CD4-positive, alpha-beta T cell treated with Interleukin-4 for 1 hour (primary cell): ENCODE measurements at places on chromosomes 6 and 20.

DNA sequence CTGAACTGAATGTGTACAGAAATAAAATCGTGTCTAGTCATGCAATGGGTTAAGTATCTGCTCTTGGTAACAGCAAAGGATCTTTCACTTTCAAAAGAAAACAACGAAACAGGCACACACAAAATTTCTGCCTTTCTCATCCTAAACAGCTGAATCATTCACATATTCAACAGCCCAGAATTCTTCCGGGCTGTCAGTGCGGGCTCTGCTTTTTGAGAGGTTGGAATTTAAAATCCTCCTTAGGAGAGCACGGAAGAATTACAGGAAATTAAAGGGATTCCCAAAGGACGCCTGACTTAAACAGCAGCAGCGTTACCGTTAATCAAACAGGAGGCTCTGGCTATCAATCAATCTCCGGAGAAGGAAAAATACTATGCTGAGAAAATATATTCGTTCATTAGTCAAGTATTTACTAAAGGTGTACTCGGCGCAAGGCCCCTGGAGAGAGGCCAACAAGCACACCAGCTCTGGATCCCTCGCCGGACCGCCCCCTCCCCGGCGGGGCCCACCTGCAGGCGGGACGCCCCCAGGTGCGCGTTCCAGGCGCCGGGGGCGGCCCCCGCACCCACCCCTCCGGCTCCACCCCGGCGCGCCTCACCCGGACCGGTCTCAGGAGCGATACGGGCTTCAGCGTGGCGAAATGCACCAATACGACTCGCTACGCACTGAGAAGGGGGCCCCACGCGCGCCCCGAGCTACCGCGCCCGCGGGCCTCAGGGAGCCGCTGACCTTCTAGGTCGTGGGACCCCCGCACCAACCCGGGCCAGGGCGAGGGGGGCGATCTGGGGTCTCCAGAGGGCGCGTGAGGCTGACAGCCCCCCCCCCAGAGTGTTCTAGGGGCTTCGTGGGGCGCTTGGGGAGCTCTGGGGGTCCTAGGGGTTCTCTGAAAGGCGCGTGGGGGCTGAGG, 1.0 kb downstream of the NAPB start:
- DNase-seq: peak; percentile 16

GRCh38 chr6:139600343-139600742, 225.9 kb upstream of the CITED2 start:
- no peak for DNase-seq

GRCh38 chr6:36297051-36297450, 27.2 kb downstream of the PNPLA1 start:
- no peak for DNase-seq

GRCh38 chr6:24072038-24072746, 53.8 kb upstream of the NRSN1 start:
- DNase-seq: no peak

DNA sequence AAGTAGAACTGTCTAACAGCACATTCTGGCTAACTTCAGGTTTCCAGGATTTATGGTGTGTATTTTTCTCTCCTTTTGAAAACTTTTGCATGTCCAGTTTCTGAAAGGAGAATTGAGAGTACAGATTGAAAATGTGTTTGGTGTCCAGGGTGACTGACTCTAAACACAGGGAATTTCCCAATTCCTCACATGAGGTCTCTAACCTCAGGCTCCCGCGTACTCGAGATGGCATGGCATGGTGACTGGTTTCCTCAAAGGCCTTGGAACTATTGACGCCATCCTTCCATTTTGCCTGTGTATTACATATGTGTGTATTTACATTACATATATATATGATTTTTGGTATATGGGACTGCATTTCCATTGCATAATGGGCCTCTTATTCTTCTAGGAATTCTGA, 52.5 kb downstream of the PRND start:
- DNase-seq: no peak

DNA sequence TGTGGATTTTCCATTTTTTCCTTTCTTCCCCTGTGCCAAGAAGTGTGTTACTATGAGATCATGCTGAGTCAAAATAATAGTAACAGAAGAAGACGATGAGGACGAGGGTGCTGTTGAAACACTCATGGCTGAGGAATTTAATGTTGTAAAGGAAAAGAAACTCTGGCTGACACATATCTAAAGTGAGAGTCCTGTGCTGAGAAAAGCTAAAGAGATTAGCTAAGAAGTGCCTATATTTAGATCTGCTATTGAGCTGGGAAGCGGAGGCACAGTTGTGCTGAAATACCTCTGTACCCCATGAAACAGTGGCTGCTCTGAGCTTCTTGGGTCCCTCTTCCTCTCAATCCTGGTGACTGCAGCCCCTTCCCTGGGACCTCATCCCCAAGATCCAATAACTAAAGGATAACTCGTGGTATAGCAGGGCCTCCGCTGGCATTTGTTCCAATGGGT, 1.1 kb upstream of the SYTL3 start:
- no peak for DNase-seq

DNA sequence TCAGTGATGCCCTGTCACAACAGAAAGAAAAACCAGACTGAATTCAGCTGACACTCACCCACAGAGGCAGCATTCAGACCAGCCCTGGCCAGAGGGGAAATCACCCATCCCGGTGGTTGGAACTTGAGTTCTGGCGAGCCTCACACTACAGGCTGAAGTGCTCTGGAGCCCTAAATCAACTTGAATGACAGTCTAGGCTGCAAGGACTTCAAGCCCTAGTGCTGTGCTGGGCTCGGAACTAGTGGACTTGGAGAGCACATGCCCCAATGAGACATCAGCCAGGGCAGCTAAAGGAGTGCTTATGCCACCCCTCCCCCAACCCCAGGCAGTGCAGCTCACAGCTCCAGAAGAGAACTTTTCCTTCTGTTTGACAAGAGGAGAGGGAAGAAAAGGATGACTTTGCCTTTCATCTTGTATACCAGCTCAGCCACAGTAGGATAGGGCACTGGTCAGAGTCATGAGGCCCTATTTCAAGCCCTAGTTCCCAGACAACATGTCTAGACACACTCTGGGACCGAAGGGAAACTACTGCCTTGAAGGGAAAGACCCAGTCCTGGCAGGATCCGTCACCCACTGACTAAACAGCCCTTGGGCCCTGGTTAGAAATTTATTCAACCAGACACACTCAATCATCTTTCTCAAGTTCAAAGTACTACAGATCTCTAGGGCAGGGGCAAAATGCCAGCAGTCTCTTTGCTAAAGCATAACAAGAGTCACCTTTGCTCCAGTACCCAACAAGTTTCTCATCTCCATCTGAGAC, 43.2 kb upstream of the PNRC1 start:
- no peak for DNase-seq

DNA sequence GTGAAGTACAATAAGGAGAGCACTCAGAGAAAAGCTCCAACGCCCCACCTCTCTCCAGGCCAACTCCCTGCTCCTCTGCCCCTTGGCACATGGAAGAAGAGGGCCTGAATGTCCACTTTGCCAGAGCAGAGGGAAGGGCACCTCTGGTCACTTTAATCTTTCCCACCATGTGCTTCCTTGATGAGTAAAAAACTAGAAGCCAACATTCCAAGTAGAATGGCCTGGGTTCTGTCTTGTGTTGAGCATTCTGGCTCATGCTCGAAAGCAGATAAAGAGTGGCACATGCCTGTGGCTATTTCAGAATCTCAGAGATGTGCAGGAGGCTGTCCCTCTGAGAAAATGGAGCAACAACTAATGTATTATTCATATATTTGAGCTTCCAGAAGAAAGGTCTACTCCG, 177.4 kb upstream of the PLN start:
- no peak for DNase-seq

- DNase-seq: peak; percentile 94
Observed at GRCh38 chr6:31664790-31665500, at the start of gene GPANK1. TSS of gene GPANK1 (minus strand) at chr6:31664997. CDS start at chr6:31664478, 519 bp downstream.

DNA sequence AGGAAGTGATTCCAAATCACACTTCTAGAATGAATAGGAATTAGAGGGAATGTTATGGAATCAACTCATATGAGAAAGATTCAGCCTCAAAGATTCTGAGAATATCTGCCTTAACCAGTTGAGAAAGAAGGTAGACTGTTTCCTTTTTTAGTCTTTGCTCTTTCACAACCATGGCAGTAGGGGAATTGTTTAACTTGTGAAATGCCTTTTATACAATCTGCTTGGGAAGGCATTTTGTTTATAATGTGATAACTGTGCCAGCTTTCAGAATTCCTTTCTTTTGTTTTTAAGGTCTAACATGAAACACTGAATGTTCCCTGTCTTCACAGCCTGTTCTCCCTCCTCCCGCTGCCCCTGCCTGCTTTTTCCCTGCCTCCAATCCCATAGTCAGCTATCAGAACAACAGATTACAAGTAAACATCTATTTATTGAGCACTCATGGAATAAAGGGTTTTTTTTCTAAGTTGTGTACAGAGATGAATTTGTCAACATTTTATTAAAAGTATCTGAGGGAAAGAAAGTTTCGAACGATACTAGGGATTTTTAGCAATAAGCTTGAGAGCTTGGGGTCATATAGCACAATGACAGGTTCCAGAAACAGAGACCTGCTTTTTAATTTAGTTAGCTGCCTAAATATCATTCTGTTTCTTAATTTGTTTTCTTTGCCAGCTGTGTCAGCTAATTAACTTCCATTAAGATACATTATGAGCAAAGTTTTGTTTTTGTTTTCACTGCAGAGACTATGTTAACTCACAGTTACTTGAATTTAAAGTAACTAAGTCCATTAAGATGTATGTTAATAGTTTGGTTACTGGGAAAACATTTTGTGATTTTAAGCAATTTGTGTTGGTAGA, 28.3 kb upstream of the FBXO30 start:
- no peak for DNase-seq

- peak; percentile 19 for DNase-seq
Observed at GRCh38 chr6:73747289-73747688, 51.3 kb downstream of the CD109 start.

GRCh38 chr6:54094293-54094692, 16.9 kb upstream of the MLIP start:
- DNase-seq: no peak
